Hippocampal formation (tissue), 2 donors: ENCODE measurements at places on chromosomes 1 and 21.

DNA sequence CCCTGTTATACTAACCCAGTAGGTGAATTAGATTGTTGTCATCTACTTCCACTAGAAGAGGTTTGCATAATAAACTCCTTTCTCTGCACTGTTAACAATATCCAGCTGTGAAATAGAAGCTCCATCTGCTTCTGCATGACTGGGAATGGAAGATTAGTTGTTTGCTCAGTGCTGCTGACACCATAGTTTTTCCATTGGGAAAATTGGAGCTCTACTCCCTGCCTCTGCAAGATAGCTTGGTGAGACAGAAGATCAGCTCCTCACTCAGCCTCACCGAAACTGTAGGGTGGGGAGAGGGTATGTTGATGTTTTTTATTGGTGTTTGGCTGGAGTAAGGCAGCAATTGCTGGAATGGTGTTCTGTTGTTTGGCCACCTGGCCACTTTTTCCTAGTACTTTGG is 331.6 kb upstream of the ADAMTS5 start:
- DNase-seq, result no peak

DNA sequence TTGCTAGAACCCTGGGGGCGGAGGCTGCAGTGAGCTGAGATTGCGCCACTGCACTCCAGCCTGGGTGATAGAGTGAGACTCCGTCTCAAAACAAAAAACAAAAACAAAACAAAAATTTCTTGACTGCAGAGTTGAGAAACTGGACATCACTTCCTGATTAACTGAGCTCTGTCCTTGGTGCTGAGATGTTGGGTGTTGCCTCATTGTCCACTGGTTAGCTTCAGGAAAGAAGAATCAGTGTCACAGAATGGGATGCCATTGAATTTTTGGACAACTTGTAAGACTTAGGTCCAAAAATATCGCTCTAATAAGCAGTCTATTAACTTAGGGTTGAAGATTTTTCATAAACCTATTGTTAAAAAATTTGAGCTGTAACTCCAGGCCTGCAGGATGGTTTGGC is 23.8 kb upstream of the KCNA10 start:
- DNase-seq, result no peak

DNA sequence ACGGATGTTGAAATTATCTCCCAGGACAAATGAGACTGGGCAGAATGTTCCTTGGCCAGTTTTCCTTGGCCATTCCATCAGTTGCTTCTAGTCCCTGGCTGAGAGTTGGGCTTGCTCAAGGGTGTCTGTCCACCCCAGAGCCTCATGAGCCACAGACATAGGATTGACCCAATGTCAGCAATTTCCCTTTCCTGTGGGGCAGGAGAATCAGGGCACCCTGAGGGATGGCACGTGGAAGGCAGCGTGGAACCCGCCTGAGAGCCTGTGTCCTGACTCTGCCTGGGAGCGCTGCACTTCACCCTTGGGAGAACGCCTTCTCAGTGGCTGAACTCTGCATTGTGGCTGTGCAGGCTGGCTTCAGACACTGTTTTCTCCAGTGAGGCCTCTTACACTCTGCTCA is 71.3 kb upstream of the B3GALNT2 start:
- no peak for DNase-seq

DNA sequence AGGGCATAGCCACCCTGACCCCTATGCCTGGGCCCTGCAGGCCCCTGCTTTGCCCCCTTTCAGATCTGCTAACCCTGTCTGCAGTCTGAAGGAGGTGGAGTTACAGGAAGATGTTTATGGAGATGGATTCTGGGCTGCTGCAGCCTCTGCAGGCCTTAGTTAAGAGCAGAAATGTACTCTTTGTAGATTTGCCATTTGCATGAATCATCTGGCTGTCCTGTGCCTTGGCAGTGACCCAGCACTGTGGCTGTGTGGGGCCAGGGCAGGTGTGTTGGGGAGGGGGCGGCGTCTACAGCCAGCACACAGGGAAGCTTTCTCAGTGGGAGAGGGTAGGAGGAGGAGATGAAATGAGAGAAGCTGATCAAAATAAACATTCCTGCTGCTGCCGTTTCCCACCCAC is 867.3 kb downstream of the PLA2G4A start:
- no peak for DNase-seq

DNA sequence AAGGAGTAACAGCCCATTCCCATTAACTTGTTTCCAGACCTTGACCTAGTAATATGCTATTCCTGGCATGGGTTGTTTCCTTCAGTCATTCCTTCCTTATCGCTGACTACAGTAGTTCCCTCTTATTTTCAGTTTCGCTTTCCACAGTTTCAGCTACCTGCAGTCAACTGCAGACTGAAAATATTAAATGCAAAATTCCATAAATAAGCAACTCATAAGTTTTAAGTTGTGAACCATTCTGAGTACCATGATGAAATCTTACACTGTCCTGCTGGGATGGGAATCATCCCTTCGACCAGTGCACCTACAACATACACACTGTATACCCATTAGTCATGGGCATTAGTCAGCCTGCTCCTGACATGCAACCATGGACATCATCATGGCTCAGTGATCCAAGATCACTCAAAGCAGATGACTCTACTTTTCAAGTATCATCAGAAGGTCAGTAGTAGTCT is 66.7 kb downstream of the CCDC30 start:
- no peak for DNase-seq

DNA sequence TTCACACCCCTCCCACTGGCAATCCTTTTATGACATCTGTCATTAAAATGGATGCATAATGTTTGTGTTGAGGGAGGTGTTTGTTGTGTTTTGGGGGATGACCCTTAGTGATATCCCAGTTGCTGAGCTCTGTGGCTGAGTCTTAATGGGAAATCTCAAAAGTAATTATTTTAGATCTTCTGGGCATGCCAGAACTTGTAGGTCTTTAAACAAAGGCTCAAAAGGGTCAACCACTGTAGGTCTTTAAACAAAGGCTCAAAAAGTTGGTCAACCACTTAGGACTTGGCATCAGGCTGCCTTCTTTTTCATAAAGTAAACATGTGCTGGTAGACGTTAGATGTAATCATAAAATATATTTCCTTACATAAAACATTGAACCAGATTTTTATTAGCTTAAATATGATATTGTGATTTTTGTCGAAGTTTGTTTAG is 78.0 kb downstream of the CDC14A start:
- no peak for DNase-seq

DNA sequence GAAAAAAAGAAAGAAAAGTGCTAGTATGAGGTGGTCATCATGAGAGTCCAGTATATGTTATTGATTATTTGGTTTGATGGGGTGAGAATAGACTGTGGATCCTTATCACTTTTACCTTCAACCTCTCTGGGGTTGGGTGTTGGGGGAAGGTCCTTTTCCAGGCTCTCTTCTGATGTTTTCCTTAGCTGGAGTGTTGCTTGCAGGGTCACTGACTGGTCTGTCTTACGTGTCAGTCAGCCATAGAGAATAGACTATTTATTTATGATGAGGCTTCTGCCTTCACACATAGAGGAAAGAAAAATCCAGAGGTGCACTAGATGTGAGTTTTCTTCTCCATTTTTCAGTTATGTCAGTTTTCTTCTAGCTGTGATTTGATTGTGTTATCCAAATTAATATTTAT is 36.5 kb downstream of the MAP3K21 start:
- DNase-seq, result no peak

DNA sequence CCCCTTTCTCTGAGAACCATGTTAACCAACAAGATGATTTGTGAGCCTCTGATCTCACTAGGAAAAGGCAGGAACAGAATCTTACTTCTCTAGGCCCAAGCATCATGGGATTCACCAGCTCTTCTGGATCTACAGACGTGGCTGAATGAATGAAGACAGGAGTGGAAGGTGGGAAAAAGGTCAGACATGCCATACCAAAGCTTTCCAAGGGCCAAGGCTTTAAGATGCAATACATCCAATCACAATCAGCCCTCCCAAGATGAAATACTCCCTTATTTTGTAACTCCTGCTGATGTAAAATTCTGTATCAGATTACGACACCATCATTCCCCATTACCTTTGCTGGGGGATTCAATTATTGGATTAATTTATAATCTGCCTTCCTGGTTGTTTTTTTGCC is 80.9 kb downstream of the SSBP3 start:
- no peak for DNase-seq

DNA sequence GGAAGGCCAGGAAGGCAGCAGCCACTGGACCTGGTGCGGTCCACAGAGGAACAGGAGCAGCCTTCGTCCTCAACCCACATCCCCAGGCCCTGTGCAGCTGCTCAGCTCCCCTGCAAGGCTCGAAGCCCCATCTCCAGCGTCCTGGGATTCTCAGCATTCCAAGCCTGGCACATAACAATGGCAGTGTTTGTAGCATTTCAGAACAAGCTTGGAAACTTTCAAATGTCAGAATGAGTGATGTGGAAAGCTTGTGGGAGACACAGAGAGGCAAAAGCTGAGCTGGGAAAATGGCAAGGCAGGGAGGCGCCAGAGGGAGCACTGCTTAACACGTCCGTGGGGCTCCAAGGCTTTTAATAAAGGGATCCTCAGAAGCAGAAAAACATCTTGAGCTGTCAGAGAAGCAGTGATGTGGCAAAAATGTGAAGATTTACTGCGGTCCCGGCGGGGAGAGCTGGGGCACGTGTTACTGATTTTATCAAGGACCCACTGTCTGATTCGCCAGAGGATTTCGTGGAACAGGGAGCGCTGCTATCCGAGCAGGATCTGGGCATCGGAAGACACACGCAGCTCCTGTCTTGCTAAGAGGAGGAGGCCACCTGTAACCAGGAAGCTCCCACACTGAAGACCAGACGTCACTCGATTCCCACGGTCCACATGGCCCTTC is 38.1 kb downstream of the TOMM20 start:
- no peak for DNase-seq

DNA sequence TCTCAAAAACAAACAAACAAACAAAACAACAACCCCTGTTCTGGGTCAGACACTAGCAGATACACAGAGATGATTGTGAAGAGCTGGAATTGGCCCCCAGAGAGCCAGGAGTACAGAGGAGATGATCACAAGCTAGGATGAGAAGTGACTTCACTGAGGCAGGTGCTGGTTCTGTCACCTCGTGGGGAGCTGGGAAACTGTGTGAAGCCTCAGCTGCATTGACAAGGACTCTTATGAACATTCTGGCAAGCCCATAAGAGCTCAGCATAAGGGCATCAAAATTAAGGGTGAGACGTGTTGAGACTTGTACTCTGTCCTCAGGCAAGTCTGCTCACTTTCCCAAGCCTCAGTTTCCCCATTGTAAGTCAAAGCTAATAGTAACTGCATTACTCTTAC is 14.7 kb upstream of the PTP4A2 start:
- DNase-seq, result no peak

DNA sequence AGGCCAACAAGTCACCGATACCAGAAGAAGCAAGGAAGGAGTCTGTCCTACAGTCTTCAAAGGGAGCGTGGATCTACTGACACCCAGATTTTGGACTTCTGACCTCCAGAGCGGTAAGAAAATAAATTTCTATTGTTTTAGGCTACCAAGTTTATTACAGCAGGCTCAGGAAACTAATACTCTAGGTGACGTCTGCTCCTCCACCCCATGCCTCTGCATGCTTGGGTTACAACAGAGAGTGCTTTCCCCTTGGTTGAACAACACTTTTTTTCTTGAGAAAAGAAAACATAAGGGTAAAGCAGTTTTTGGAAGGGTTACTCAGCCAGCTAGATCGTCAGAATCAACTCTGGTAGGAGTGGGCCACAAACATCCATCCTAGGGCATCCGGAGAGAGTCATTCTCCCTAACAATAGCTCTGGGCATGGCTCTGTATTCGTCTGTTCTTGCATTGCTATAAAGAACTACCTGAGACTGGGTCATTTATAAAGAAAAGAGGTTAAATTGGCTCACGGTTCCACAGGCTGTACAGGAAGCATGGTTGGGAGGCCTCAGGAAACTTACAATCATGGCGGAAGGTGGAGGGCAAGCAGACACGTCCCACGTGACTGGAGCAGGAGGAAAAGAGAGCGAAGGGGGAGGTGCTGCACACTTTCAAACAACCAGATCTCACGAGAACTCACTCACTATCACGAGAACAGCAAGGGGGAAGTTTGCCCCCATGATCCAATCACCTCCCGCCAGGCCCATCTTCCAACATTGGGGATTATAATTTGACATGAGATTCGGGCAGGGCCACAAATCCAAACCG is 22.2 kb upstream of the DNAJC11 start:
- DNase-seq, result no peak

DNA sequence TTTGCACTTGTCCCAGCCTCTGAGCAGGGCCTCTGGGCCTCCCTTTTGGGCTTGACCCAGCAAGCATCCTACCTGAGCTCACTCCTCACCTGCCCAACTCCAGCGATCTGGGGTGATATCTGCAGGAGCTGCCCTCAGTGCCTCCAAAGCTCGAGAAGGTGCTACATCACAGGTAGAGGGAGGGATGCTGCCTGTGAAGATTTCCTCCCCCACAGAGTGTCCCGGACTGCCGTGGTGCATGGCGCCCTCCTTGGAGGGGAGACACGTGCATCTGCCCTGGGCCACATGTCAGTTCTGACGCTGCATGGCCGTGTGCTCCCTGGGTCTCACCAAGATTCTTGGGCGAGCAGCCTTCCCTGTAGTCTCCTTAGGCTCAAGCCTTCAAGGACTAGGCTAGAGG is 27.7 kb downstream of the NENF start:
- DNase-seq, result no peak

- no peak for DNase-seq
Observed at GRCh38 chr1:37655274-37655673, 20.6 kb upstream of the RSPO1 start.

DNA sequence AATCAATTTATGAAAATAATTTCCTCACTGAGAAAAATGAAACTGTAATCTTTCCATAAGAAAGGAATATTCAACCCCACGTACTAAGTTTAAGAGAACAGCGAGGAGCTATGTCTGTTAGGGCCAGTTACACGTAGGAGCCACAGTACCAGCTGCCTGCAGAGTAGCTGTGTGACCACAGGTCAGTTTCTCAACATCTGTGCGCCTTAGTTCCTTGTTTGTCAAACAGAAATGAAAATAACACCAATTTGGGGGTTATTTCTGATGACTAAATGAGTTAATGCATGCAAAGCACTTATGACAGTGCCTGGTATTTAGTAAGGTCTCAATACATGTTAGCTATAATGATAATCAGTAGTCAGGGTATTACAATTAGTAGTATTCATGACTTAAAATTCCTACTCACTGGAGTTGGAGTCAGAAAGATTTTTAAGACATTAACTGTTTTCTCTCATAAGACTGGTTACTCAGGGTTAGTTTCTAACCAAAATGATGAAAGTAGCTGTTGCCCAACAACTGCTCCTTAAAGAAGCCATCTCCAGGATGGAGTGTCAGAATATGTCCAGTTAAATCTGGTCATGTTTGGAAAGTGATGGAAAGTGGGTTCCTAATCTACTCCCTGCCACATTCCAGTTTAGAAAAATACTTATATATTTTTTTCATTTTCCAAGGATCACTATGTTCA is 85.8 kb upstream of the ZNF648 start:
- DNase-seq, result no peak

- no peak for DNase-seq
Observed at GRCh38 chr1:81233591-81233990, 567.1 kb upstream of the ADGRL2 start.
